Stimulated activated CD4-positive, alpha-beta T cell treated with anti-CD3 and anti-CD28 coated beads, TNF-alpha, amount 100 ng/mL, for 24 hours (primary cell): ENCODE measurements at places on chromosomes 7 and 10.

GRCh38 chr10:12944931-12945330 is 56.6 kb downstream of the CCDC3 start:
- DNase-seq = no peak

GRCh38 chr7:41732436-41732785 is 29.5 kb upstream of the INHBA start:
- DNase-seq = no peak

DNA sequence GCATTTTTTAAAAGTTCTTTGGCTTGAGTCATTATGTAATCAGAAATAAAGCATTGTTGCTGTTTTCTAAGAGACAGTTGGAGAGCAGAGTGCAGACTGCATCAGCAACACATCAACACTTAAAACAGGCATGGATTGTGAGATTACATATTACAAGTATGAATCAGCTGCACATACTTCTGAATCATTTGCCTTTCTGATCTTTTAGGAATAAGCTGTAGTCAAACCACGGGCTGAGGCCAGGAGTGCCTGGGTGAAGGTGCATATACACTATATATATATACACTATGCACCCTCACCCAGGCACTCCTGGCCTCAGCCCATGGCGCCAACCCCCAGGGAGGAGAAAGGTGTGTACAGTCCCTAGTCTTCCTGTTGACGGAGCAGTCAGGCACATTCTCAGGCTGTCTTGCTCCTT is 52.4 kb upstream of the DLX6 start:
- no peak for DNase-seq

DNA sequence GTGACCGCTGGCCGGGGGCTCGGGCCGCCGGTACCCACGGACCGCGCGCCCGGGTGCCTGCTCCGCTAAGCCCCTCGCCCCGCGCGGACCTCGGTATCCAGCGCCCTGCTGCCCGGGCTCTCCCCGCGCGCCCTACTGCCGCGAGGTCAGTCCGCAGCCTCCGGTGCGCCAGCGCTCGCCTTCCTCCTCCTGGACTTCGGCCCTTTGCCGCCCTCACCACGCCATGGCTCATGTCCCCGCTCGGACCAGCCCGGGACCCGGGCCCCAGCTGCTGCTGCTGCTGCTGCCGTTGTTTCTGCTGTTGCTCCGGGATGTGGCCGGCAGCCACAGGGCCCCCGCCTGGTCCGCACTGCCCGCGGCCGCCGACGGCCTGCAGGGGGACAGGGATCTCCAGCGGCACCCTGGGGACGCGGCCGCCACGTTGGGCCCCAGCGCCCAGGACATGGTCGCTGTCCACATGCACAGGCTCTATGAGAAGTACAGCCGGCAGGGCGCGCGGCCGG is 483 bp downstream of the GDF10 start:
- DNase-seq = no peak

DNA sequence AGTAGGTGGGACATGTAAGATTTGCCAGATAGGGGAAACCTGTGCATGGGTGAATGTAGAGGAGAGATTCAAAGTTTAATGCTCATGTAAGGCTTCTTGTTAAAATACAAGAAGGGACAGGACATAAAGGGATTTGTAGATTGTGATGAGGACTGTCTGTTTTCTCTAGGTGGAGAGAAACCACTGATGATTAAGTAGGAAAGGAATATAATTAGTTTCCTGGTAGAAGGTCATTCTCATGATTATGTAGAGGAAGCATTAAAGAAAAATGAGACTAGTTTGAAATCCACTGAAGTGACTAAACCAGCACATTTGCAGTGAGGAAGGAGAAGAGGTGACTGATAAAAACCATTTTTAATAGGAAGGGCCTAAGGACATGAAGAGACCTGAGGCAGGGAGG is 19.6 kb upstream of the MACC1 start:
- no peak for DNase-seq

GRCh38 chr10:31702005-31702404 is 226.6 kb downstream of the ARHGAP12 start:
- DNase-seq = no peak

GRCh38 chr10:124894569-124895215 is 47.2 kb upstream of the ZRANB1 start:
- DNase-seq = no peak

DNA sequence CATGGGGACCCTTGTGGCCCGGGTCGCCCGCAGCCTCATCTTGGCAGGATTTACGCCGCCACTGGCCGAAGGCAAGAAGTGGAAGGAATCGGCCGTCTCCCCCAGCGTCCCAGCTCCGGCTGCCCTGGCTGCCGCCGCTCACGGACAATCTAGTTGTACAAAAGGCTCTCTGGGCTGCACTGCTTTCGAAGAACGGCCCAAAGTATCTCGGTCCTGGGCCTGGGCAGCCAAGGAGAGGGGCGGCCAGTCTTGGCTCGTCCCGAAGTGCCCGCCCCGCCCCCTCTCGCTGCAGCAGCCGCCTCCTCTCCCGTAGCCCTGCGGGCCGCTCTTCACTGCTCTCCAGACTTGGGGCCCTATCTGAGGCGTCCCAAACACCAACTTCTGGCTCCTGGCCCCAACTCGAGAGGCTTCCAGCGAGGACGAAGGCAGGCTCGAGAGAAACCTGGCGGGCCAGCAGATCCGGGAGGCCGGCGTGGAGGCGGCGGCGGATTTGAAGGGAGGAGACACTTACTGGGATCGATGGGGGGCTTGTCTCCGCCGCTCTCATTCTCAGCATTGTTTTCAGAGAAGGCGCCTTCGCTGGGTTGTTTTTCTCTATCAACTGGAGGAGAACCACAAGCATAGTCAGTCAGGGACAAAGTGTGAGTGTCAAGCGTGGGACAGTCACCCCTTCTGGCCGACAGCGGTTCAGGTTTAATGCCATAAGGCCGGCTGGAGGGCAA is 809 bp downstream of the HOXA9 start:
- DNase-seq = no peak
